ENCODE measurements at places on chromosomes 11 and 22. TPM values are rescaled to one million over a fixed set of nuclear protein-coding genes. Genes with fewer than 3 reads are reported as not detected.

Gene A4GALT
- 15.2 TPM for total RNA-seq

Gene TEX54
- total RNA-seq, result not detected

Gene ART1
- not detected for total RNA-seq

Gene C11orf97
- total RNA-seq, result not detected

Gene CABP4
- not detected for total RNA-seq

Gene MIEF1
- 25.6 TPM for total RNA-seq

Gene SCGB1C1
- not detected for total RNA-seq

Gene MS4A6E
- not detected for total RNA-seq
